ENCODE measurements at places on chromosomes 5 and 9.
A peak's percentile ranks its signal among the peaks of the same experiment; 100 is the strongest.

DNA sequence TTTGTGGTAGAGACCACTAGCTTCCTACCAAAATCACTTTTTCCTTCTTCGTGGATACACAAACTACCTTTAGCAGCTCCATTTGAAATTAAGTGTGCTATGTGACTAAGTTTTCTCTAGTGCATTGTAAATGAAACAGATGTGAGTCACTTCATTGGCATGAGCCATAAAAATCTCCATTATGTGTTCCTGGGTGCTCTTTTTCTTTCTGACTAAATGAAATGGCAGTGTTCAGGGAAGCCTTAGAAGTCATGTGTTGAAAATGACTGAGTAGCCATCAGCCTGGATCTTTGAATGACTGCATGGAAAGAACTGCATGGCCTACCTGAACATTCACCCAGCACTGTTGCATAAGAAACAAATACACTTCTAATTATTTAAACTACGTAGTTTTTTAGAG is 107.9 kb downstream of the NDUFAF2 start:
- DNase-seq, result no peak

DNA sequence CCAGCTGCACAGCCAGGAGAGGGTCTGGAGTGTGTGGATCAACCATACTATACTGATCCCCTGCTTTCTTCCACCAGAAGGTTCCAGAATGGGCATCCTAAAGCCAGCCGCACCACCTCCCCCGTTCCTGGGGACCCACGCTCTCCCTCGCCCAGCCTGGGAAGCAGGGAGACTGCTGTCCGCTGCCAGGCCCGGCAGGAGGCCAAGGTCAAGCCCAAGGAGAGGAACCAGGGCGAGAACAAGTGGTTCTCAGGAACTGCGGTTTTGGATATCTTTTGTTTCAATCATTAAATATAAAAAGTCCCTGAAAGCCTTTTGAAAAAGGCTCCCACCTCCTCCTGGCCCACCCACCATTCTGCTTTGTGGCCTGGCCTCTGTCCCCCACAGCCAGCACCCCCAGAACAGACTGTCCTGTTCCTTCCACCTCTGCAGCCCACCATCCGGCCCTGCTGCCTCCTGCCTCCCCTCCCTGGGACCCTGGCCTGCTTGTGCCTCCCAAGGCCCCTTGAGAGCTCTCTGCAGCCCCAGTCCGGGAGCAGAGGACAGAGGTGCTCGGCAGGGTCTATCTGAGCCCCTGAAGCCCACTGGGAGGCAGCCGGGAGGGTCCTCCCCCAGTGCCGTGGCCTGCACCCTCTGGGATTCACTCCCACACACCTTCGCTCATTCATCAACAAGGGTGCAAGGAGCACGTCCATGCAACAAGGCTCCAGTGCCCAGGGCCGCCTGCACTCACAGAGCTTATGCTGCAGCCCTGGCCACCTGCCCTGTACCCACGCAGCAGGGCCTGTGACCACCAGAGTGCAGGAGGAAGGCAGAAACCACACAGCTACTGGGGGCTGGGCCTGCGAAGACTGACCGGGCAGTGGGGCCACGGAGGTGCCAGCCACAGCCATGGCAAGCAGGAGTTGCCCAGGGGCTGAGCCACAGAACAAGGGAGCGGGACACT is 614 bp upstream of the LCN6 start:
- DNase-seq, result no peak

DNA sequence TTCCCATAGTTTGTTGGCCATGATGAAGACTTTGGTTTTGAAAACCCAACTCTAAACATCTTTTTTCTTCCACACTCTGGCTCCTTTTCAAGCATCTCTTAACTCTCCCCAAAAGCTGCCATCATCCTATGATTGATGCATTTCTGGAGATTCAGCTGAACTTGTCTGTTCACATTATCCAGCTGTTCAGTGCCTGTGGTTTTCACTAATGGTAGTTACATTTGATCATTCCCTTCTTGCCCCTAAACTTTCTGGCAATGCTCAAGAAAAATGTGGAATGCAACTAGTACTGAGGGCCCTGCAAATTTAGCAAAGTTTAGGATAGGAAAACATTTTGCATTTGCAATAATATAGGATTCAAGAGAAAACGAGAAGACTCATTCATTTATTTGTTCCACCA is 267.5 kb downstream of the ENC1 start:
- DNase-seq, result no peak

- no peak for DNase-seq
Observed at GRCh38 chr5:67538855-67539506, 342.4 kb upstream of the CD180 start.

GRCh38 chr5:31194892-31195555 is 1.5 kb downstream of the CDH6 start:
- no peak for DNase-seq

GRCh38 chr5:116861666-116862065 is 287.0 kb upstream of the SEMA6A start:
- DNase-seq, result no peak

GRCh38 chr9:78030296-78030552 is 1.4 kb downstream of the GNAQ start:
- peak; percentile 20 for DNase-seq

All from stimulated activated CD4-positive, alpha-beta T cell treated with anti-CD3 and anti-CD28 coated beads, Interleukin-12 subunit alpha, Interleukin-12 subunit beta, amount 100 ng/mL, for 48 hours (primary cell).